ENCODE measurements at places on chromosomes 2 and 18.

GRCh38 chr2:98650998-98651397, 42.6 kb downstream of the UNC50 start:
- no peaks in the 10 kb centered on the region for H3K36me3 ChIP-seq
- no peaks in the 10 kb centered on the region for H3K4me1 ChIP-seq
- H3K27me3 ChIP-seq: no peaks in the 10 kb centered on the region
- H3K27ac ChIP-seq: no peak overlapping the region
- DNase-seq: no peak

GRCh38 chr2:238380785-238381184, 45.9 kb upstream of the ASB1 start:
- no peak overlapping the region for H3K27ac ChIP-seq
- peaks cover 15% of the 10 kb centered on the region for H3K36me3 ChIP-seq
- no peak overlapping the region for H3K4me3 ChIP-seq
- no peak for DNase-seq
- no peaks in the 10 kb centered on the region for H3K4me1 ChIP-seq

- no peaks in the 10 kb centered on the region for H3K27me3 ChIP-seq
- no peak overlapping the region for H3K27ac ChIP-seq
- DNase-seq: no peak
- no peaks in the 10 kb centered on the region for H3K36me3 ChIP-seq
These were observed 735.9 kb downstream of the ERBB4 start for GRCh38 chr2:211802666-211803065.

DNA sequence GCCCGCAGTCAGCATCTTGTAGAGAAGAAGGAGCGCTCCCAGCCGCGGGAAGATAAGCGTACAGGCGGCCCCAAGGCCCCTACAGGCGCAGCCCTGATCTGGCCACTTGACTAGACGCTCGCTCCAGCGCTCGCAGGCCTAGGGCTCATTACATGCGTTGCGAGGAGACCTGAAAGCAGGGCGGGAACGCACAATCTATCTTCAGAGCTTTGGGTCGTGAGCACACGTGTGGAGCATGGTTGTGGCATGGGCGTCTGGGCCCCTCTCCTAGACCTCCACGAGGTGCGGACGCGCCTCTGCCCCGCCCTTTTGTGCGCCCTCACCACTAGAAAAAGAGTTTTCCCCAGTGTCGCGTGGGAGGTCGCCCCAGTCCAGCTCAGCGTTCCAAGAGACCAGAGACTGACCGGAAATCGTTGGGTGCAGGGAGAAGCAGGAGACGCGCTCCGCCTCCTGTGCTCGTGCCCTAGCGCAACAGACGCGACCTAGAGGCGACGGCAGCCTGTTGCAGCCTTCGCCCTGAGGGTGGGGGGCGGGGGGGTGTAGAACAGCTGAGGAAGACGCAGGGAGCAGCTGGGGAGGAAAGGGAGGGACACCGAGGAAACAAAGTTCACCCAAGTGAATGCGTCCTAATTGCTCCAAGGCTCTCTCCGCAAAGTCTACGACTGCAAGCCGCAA, 12.6 kb downstream of the NR4A2 start:
- DNase-seq: peak; percentile 71
- peak overlapping the region; percentile 63 for H3K27ac ChIP-seq
- peak overlapping the region; percentile 30 for H3K4me3 ChIP-seq
- H3K4me1 ChIP-seq: peaks cover 30% of the 10 kb centered on the region

DNA sequence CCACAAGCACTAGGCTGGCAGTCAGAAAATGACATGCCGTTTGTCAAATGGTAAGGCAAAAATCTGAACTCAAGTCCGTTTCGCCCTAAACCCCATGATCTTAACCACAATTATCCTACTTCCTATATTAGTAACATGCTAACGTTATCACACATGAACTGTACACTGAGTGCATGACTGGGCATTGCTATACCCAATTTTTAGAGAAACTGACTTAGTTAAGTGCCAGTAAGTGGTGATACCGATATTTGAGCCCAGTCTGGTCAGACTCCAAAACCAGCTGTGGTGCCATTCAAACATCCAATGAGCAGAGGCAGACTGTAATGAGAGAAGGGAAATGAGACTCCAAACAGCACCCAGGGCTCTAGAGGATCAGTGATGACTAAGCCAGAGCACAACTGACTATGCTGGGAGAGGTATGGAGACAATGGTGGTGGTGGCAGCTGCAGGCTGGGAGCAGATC, 311.7 kb upstream of the PKDCC start:
- H3K27me3 ChIP-seq: no peaks in the 10 kb centered on the region
- H3K4me1 ChIP-seq: no peaks in the 10 kb centered on the region
- no peak for DNase-seq
- H3K27ac ChIP-seq: no peak overlapping the region
- H3K36me3 ChIP-seq: no peaks in the 10 kb centered on the region

GRCh38 chr18:10020171-10020570, 106.4 kb downstream of the VAPA start:
- no peak for DNase-seq
- H3K4me3 ChIP-seq: no peak overlapping the region
- no peaks in the 10 kb centered on the region for H3K36me3 ChIP-seq
- H3K27ac ChIP-seq: peak overlapping the region; percentile 35
- no peaks in the 10 kb centered on the region for H3K27me3 ChIP-seq

GRCh38 chr2:173953047-173953424, 12.1 kb downstream of the SP3 start:
- DNase-seq: no peak
- no peak overlapping the region for H3K4me3 ChIP-seq
- no peaks in the 10 kb centered on the region for H3K27me3 ChIP-seq
- H3K27ac ChIP-seq: no peak overlapping the region
- H3K4me1 ChIP-seq: peaks cover 88% of the 10 kb centered on the region
- H3K36me3 ChIP-seq: peaks cover 23% of the 10 kb centered on the region

GRCh38 chr2:47688561-47688960, 94.4 kb upstream of the MSH6 start:
- no peak overlapping the region for H3K4me3 ChIP-seq
- peaks cover 5% of the 10 kb centered on the region for H3K4me1 ChIP-seq
- DNase-seq: no peak
- H3K36me3 ChIP-seq: no peaks in the 10 kb centered on the region
- no peak overlapping the region for H3K27ac ChIP-seq

DNA sequence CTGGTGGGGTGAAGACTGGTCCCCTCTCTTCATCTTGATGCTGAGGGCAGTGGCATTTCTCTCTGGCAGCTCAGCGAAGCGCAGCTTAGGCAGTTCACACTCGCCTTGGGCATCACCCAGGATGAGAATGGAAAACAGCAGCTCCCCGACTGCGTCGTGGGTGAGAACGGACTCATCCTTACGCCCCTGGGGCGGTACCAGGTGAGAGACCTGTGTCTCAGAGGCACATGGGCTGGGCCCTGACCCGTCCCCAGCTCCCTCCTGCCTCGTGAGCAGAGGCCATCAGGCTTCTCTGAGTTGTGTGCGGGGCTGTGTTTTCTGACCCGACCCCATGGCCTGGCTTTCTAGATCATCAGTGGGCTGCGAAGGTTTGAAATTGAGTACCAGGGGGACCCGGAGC, 8.2 kb upstream of the CCDC74A start:
- no peaks in the 10 kb centered on the region for H3K27me3 ChIP-seq
- peaks cover 9% of the 10 kb centered on the region for H3K4me1 ChIP-seq
- H3K36me3 ChIP-seq: peaks cover 65% of the 10 kb centered on the region
- no peak overlapping the region for H3K4me3 ChIP-seq
- peak; percentile 72 for DNase-seq

- H3K27me3 ChIP-seq: no peaks in the 10 kb centered on the region
- no peaks in the 10 kb centered on the region for H3K36me3 ChIP-seq
- peak; percentile 54 for DNase-seq
- no peaks in the 10 kb centered on the region for H3K4me1 ChIP-seq
These were observed 371.8 kb upstream of the SALL3 start for GRCh38 chr18:78607784-78608183.

DNA sequence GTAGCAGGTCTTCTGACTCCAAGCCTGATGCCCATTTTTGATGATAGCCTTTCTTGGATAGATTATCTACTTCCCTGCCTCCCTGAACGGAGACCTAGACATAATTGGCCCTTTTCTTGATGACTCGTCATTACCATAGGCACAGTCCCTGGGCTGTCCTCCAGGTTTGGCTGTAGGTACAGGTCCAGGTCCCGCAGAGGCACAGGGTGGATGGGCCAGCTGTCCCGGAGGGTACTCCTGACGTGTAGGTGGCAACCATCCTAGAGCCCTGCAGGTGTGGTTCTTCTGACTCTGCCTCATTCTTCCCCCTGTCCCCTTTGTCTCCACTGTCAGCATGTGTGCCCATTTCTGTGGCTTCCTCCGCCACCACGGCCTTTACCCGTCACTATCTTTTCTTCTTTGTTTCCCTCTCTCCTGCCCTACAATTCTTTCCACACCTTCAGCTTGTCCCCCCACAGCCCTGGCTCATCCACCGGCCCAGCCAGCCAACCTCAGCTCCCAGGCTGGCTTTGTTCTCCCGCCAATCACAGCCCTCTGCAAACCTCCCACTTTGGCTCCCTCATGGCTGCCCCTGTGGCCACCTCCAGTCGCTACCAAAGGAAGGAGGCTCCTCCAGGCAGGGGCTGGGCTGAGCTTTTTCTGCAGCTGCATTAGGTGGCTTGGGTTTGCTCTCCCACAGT, 102.8 kb downstream of the SMAD7 start:
- no peak overlapping the region for H3K4me3 ChIP-seq
- H3K36me3 ChIP-seq: no peaks in the 10 kb centered on the region
- H3K27me3 ChIP-seq: no peaks in the 10 kb centered on the region
- DNase-seq: peak; percentile 69
- peaks cover 33% of the 10 kb centered on the region for H3K4me1 ChIP-seq

DNA sequence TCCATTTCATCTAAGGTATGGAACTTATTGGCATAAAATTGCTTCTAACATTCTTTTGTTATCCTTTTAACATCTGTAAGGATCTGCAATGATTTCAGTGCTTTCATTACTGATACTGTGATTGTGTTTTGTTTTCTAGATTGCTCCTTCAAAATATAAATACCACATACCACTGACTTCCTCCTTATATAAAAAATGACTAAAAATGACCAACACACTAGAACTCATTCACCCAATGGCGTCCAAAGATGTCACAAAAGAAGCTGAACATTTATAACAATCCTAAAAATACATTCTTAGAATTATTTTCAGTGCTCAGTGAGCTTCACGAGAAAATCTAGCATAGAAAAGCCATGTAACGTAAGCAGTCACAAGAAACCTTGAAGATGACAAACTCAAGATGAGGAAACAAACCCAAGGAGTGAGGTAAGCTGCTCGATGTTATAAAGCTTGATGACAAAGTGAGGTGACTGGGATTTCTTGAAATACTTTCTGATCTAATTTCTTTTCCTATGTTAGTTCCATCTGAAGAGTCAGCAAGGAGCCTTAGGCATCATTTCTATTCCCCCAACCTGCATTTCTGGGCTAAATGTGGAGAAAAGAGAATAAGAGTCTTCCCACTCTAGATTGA, 42.6 kb downstream of the PNO1 start:
- peaks cover 68% of the 10 kb centered on the region for H3K4me1 ChIP-seq
- H3K27me3 ChIP-seq: no peaks in the 10 kb centered on the region
- no peaks in the 10 kb centered on the region for H3K36me3 ChIP-seq
- H3K27ac ChIP-seq: peak overlapping the region; percentile 9
- H3K4me3 ChIP-seq: no peak overlapping the region
- DNase-seq: no peak

GRCh38 chr18:55220523-55220922, 261.3 kb upstream of the CCDC68 start:
- DNase-seq: no peak
- peaks cover 6% of the 10 kb centered on the region for H3K4me1 ChIP-seq
- no peak overlapping the region for H3K27ac ChIP-seq
- no peak overlapping the region for H3K4me3 ChIP-seq

DNA sequence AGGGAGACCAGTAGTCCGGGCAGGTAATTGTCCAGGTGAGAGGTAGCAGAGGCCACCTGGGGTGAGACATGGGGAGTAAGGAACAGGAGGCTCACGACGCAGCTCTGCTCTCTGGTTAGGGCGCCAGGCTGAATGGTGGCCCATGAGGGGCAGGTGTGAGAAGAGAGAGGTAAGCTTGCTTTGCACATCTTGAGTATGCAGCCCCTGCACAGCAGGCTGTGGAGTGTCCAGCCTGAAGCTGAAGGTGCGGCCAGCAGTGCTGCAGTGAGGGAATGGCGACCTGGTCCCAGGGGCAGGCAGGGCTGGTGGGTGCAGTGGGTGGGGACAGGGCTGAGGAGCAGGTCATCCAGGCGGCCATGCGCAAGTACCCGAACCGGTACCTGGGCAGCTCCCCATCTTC, 15.7 kb downstream of the PRELID3A start:
- no peak overlapping the region for H3K27ac ChIP-seq
- no peak for DNase-seq
- H3K4me1 ChIP-seq: peaks cover 6% of the 10 kb centered on the region
- no peaks in the 10 kb centered on the region for H3K27me3 ChIP-seq
- no peaks in the 10 kb centered on the region for H3K36me3 ChIP-seq
- H3K4me3 ChIP-seq: no peak overlapping the region

DNA sequence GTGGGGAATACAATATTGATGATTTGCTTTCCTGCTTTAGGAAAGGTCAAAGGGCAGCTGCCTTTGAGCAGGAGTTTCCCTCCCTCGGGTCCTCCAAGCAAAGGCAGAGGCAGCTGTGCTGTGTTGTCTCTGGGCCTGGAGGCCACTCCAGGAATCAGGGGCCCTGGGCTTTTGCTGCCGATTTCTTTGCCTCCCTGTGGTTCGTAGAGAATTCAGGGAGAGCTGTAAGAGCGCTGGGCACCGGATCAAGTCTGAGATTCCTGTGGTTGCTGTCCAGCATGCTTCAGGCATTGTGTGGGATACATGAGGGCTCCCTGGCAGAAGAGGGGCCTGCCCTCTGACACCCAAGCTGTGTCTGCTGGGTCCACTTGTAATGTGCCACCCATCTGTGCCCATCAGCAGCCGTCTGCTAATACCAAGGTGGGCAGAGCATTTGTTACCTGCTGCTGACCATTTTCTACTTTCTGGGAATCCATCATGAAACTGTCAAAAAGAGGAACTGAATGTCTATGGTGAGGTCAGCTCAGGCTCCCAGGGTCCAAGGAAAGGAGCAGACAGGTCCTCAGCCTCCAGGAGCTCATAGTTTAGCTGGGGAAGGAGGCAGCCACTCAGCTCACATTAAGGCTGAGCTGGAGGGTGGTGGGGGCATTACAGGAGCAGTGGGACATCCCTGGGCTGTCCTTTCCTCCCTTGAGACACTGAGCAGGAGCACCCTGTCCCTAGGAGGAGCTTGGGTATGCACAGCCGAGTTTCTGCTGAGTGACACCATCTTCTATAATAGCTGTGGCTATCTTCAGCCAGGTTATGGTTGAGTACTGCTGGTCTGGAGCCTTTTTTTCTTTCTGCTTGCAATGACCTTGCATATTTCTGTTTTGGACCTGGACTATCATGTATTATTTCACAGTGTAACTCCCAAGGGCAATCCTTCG, 68.5 kb downstream of the CTIF start:
- H3K4me1 ChIP-seq: no peaks in the 10 kb centered on the region
- no peaks in the 10 kb centered on the region for H3K36me3 ChIP-seq
- no peak overlapping the region for H3K4me3 ChIP-seq
- DNase-seq: peak; percentile 61
- no peak overlapping the region for H3K27ac ChIP-seq
- H3K27me3 ChIP-seq: no peaks in the 10 kb centered on the region

GRCh38 chr2:84879584-84880394, 1.1 kb downstream of the TRABD2A start:
- peak overlapping the region; percentile 60 for H3K4me3 ChIP-seq
- peaks cover 37% of the 10 kb centered on the region for H3K4me1 ChIP-seq
- DNase-seq: peak; percentile 87
- H3K36me3 ChIP-seq: no peaks in the 10 kb centered on the region

Data from spleen (tissue), 13 donors.